ENCODE measurements at places on chromosomes 5 and 9.

GRCh38 chr5:159040181-159040580 lies 59.5 kb downstream of the EBF1 start:
- DNase-seq, result no peak

GRCh38 chr9:98605116-98605515 lies 103.6 kb downstream of the GABBR2 start:
- no peak for DNase-seq

DNA sequence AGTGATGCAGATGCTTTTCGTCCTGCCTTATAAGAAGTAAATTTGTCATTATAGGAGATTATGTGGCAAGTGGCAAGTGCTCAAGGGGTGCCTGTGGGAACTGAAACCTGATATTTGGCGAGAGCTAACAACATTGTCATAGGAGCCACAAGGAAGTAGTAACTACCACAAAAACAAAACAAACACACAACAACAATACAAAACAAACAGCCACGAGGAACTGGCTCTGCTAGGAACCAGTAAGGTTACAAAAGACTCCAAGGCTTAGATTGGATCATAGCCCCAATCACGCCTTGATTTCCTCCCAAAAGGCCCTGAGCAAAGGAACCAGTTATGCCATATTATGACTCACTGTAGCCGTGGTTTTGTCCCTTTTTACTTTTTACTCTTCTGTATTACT lies 1045.2 kb downstream of the CDH12 start:
- no peak for DNase-seq

DNA sequence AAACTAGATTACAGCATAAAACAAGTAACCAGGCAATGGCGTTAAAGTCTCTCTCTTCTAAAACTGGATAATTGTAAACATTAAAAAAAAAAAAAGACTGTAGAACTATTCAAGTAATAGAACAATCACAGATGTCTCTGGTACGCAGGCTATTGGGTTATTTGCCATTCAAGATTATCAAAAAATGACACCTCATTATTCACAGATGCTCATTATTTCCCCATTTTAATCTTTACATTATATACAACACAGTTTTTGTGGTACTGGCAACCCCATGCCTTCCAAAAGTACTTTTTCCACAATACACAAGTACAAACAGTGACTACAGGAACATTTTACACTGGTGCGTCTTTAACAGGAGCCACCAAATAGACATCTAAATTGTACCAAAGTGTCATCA lies 109.4 kb downstream of the ZNF608 start:
- no peak for DNase-seq

GRCh38 chr9:18346745-18347144 lies 127.2 kb upstream of the ADAMTSL1 start:
- DNase-seq, result no peak

DNA sequence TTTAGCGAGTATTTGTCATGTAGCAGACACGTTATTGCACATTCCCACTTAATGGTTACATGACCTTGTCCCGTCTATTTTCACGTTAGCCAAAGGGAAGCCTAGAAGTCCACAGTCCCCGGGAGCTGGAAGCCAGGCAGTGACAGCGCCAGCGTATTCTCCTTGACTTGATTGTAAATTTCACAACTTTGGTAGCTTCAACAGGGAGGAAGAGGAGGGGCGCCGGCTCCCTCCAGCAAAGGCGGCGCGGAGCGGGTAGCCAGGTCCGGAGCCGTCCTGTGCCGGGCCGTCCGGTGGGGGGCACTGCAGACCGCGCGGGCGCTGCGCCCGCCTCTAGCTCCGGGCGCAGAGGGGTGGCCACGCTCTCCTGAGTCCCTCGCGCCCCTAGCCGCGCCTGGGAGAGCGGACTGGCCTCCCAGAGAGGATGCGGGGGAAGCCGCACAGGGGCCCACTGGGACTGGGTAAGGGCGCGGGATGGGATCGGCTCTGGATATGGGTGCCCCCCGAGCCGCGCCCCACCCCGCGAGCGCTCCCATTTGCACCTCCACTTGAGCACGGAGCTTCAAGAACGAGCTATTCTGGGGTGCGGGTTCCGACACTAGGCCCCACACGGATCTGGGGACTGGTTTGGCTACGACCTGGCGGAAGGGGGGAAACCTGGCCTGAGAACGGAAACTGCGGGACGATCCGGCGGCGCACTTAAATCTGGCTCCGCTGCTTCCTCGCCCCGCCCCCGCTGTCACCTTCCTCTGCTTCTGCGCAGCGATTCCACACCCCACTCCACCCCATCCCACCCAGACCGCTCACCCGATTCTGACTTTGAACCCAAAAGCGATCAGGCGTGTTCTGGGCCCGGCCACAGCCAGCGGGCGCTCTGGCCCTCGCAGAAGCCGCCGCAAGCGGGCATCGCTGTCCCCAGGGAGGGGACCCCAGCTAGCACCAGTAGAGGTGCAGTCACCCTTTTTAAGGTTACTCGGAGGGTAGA lies 23.8 kb downstream of the KLF4 start:
- DNase-seq, result peak; percentile 71

DNA sequence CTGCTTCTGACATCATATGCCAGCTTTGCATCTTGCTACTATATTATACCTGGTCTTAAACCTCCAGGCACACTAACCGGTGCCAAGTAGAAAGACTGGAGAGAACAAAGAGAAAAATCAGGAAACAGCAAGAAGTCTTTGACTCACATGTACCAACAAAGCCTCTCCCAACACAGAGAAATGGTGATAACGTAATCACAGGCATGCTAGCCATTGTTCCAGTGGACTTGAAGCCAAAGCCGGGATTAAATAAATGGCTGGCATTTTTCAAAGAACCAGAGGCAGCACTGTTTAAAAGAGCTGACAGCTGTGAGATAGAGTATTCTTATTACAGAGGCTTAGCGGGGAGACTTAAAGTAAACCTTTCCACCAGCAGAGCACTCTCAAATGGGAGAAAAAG lies 148.4 kb upstream of the NFIL3 start:
- no peak for DNase-seq

GRCh38 chr9:100150214-100150613 lies 51.2 kb downstream of the INVS start:
- DNase-seq, result peak; percentile 20

GRCh38 chr9:118091711-118092500 lies 387.7 kb downstream of the TLR4 start:
- no peak for DNase-seq

DNA sequence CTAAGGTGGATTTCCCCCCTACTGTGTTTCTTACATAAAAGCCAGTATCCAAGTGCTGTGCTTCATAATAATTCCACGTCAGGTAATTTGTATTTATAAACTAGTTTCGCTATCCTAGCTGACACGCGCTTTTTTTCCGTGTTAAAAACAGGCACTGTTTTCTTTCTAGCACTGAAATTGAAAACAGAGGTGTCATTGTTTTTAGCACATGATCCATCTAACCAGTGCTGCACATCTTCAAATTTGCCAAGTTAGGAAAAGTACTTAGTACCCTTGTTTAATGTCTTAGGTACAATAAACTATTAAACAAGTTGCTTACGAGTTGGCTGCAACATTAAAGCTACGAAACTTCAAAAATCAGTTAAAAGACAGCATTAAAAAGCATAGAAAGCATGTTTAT lies 49.9 kb downstream of the JMY start:
- DNase-seq, result no peak
